ENCODE measurements at places on chromosomes 11 and 22.

DNA sequence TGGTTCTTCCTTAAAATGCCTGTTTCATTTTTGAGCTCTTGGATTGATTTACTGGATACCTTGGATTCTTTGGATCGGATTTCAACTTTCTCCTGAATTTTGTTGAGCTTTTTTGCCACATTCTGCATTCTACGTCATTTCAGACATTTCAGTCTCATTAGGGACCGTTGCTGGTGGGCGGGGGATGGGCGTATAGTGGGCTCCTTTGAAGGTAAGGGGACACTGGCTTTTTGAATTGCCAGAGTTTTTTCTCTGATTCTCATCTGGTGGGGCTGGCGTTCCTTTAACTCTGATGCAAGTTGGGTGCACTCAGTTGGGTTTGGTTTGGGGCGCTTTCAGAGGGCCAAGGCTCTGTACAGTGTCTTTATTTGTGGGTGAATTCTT, 216.5 kb downstream of the DYNC2H1 start:
- no peak for DNase-seq

DNA sequence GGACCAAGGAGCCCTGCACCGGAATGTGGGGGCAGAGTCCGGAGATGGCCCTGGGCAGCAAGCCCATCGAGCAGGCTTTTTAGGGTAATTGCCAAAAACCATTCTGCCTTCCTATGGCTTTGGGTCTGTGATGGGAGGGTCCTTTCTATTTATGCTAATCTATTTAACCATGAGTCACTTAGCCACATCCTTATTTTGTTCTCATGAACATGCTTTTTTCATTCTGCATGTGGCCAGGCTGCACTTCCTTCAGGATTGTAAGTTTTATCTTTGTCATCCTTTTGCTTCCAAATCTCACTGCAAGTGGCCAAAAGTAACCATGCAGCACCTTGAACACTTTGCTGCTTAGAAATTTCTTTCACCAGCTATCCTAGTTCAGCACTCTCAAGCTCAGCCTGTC, 88.3 kb downstream of the EFCAB6 start:
- DNase-seq, result no peak

DNA sequence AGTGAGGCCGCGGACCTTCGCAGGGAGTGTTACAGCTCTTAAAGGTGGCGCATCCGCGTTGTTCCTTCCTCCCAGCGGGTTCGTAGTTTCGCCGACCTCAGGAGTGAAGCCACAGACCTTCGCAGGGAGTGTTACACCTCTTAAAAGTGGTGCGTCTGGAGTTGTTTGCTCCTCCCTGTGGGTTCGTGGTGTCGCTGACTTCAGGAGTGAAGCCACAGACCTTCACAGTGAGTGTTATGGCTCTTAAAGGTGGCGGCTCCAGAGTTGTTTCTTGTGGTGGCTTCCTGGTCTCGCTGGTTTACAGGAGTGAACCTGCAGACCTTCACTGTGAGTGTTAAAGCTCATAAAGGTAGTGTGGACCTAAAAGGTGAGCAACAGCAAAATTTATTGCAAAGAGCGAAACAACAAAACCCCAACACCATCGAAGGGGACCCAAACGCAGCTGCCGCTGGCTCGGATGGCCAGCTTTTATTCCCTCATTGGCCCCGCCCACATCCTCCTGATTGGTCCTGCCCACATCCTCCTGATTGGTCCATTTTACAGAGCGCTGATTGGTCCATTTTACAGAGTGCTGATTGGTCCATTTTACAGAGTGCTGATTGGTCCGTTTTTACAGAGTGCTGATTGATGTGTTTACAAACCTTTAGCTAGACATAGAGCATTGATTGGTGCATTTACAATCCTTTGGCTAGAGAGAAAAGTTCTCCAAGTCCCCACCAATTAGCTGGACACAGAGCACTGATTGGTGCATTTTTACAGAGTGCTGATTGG, 1.2 kb upstream of the TMEM45B start:
- DNase-seq, result no peak

DNA sequence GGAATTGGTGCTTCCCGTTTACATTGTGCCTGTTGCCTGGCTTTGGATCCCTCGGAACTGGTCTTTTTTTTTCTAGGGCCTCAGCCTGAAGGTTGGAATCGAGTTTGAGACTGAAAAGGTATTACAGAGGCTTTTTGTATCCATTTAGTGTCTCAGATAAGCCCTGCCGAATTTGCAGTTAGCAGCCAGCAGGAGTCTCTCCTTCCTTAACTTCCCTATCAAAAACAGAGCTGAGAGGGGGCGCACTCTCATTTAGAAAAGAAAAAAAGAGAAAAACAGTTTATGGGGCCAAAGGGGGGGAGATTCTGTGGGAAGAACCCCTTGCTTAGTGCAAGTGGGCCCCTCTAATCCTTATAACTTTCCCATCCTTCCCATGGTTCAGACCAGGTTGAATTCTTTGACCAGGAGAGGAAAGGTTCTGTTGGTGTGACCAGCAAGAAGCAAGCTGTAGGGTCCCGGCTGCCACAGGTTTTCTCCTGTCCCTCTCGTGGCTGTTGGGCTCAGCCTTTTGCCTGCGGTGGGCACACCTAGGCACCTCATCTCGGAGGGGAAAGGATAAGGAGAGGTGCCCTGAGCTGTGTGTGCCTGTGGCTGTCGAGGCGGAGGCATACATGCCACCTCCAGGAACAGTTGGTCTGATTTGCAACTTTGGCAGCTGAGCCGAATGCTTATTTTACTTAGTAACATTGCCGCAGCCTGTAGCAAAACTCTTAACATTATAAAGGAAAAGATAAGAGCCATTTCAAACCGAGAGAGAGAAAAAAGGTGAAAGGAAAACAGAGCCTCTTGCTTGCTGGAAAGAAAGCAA, 565.0 kb upstream of the CNTN5 start:
- DNase-seq, result no peak

- no peak for DNase-seq
Measured at GRCh38 chr22:46876357-46876934, 114.0 kb downstream of the TBC1D22A start.

DNA sequence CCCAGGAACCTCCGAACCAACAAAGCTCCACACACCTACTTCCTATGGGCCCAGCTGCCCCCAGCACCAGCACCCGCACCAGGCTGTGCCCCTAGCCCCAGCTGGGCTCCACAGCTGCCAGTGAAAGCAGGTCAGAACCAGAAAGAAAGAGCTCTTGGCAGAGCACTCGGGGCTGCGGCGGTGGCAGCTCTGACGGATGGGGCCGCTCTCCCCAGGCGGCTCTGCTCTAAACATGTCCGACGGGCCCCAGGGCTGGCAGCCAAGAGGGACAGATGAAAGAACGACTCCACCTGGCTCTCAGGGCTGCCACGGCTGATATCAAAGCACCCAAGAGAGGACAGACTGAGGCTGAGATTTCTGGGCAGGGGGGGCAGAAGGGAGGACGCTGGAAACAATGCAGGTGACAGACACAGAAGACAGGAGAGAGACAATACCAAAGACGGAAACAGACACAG, 25.7 kb downstream of the LRFN4 start:
- DNase-seq, result no peak

- DNase-seq, result no peak
Measured at GRCh38 chr11:77199137-77199745, 71.2 kb downstream of the MYO7A start.
